ENCODE measurements at places on chromosomes 2 and 18.

GRCh38 chr2:153557211-153557610 is 78.6 kb upstream of the RPRM start:
- no peak for DNase-seq

GRCh38 chr2:127860130-127860529 is 2.2 kb upstream of the POLR2D start:
- no peak for DNase-seq

GRCh38 chr18:75088021-75088506 is 120.9 kb downstream of the PTGR3 start:
- no peak for DNase-seq

GRCh38 chr2:189113963-189114362 is 65.6 kb downstream of the COL5A2 start:
- DNase-seq, result no peak

GRCh38 chr2:102051692-102052277 is 60.0 kb downstream of the IL1R2 start:
- no peak for DNase-seq

- no peak for DNase-seq
Measured at GRCh38 chr18:34738175-34738894, 28.2 kb downstream of the DTNA start.

GRCh38 chr2:42450136-42450535 is 43.6 kb downstream of the KCNG3 start:
- no peak for DNase-seq

DNA sequence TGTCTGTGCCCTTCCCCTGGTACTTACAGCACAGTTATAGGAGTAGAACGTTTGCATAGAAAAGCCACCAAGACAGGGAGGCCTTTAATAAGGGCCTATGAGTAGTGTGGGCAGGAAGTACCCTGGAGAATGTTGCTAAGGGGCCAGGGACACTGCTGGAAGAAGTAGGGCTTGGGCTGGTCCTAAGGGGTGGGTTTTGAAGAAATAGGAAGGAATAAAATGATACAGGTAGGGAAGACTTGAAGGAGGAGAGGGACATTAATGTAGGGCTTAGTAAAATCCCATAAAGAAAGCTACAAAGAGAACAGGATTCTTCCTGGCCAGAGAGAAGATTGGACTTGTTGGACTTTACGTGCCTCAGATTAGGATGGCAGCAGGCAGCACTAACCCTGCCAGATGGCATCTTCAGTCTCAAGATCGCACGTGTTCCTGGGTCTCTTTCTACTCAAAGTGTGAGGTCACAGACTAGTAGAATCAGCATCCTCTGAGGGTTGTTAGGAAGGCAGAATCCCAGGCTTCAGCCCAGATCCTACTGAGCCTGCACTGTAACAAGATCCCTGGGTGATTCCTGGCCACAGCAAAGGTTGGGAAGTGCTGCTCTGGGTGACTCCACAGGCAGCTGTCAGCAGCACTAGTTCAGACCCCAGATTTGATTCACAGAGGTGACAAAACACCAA is 39.2 kb downstream of the EPAS1 start:
- DNase-seq, result no peak

GRCh38 chr2:146853741-146854444 is 990.9 kb upstream of the ACVR2A start:
- no peak for DNase-seq

DNA sequence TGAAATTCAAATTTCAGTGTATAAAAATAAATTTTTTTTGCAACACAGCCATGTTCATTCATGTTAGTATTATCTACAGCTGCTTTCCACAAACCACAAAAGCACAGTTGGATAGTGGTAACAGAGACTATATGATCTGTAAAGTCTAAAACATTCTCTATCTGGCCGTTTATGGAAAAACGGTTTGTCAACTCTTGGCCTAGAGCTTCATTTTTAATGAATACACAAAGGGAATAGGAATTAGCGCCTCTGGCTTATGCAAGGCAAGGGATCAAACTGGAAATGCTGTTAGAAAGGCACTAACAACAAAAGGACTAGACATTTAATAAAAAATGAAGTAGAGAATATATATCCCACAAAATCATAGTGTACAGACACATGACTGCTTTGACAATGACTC is 211.9 kb downstream of the EXOC6B start:
- no peak for DNase-seq

DNA sequence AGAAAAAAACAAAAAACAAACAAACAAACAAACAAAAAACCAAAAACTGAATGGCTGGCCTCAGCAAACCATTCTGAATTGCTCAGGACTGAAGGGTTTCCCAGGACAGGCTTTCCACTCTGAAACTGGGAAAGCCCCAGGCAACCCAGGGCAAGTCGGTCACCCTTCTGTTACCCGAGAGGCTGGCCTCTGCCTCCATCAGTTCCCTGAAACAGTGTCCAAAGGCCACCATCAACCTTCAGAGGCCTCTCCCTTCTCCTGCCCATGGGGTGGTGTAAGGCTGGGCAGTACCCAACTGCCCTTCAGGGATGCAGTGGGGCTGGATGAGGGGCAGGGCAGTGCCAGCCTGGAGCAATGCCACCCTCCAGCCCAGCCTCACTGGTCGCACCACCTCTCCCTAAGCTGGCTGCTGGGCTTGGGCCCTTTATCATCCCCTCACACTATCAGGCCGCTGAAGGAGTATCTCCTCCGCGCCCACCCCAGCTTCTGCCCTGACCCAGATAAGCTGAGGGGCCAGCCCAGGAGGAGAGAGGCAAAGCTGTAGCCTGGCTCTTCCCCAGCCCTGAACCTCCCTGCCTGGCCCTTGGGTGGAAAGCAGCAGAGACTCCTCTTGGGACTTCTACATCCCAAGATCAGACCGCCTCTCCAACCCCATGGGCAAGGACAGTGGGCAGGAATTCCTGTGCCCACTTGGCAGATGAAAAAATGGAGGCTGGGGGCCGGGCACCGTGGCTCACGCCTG is 35.9 kb downstream of the ZFP36L2 start:
- DNase-seq, result no peak

- no peak for DNase-seq
Measured at GRCh38 chr2:82852787-82853186, 1606.3 kb downstream of the SUCLG1 start.

- no peak for DNase-seq
Measured at GRCh38 chr2:225437319-225437718, 37.8 kb downstream of the NYAP2 start.

DNA sequence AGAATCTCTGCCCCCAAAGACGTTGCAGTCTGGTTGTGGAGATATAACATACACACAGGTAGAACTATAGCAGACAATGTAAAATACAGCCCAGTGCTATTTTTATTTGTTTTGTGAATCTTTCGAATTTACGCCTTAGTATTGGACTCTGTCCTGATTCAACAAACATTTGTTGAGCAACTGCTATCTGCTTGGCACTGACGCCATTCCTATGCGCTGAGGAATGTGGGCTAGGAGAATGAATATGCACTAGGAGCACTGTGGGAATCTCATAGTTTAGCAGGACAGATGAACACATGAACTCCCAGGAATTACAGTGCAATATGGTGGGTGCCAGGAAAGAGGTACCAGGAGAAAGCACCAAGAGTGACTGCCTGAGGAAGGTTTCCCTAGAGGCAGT is 181.7 kb upstream of the SIX3 start:
- DNase-seq, result no peak

DNA sequence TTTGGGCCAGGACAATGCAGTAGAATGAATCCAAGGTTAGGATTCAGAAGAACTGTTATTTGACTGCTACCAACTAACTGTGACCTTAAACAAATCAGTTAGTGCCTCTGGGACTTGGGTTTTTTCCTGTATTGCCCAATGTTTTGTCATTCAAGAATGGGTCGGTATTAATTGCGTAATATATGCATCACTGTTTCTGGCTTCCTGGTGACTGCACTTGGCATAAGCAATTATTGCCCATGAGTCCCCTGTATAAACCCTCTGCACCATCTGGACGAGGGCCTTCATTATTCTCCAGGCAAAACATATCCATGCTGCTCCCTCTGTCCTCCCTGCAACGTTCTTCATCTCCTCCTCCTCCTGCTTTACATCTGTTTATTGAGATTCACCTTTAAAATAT is 255.8 kb upstream of the LRRTM1 start:
- no peak for DNase-seq

Data from activated CD8-positive, alpha-beta memory T cell treated with anti-CD3 and anti-CD28 coated beads for 48 hours (primary cell).